ENCODE measurements at places on chromosomes 1 and 21. TPM values are rescaled to one million over a fixed set of nuclear protein-coding genes. Genes with fewer than 3 reads are reported as not detected.

Gene SYNJ1
- 6.8 TPM for total RNA-seq

Gene ST6GALNAC3
- total RNA-seq: 6.5 TPM

Gene FAM3B
- total RNA-seq: 6.6 TPM

Gene CHI3L2
- 5.0 TPM for total RNA-seq

Gene SEC22B
- 27.9 TPM for total RNA-seq

Gene SELE
- total RNA-seq: 9.9 TPM

Gene ALDH4A1
- total RNA-seq: 6.9 TPM

Gene INSRR
- total RNA-seq: 0.21 TPM

Gene SLC9C2
- total RNA-seq: not detected

Gene UBL4B
- total RNA-seq: not detected

Gene ICOSLG
- total RNA-seq: 3.1 TPM

Gene SPRR2B
- total RNA-seq: not detected

Gene CACNA1S
- 74.9 TPM for total RNA-seq
